Stimulated activated CD8-positive, alpha-beta memory T cell treated with anti-CD3 and anti-CD28 coated beads, Interleukin-7, amount 100 ng/mL, for 24 hours (primary cell): ENCODE measurements at places on chromosomes 16 and 17.
A peak's percentile ranks its signal among the peaks of the same experiment; 100 is the strongest.

DNA sequence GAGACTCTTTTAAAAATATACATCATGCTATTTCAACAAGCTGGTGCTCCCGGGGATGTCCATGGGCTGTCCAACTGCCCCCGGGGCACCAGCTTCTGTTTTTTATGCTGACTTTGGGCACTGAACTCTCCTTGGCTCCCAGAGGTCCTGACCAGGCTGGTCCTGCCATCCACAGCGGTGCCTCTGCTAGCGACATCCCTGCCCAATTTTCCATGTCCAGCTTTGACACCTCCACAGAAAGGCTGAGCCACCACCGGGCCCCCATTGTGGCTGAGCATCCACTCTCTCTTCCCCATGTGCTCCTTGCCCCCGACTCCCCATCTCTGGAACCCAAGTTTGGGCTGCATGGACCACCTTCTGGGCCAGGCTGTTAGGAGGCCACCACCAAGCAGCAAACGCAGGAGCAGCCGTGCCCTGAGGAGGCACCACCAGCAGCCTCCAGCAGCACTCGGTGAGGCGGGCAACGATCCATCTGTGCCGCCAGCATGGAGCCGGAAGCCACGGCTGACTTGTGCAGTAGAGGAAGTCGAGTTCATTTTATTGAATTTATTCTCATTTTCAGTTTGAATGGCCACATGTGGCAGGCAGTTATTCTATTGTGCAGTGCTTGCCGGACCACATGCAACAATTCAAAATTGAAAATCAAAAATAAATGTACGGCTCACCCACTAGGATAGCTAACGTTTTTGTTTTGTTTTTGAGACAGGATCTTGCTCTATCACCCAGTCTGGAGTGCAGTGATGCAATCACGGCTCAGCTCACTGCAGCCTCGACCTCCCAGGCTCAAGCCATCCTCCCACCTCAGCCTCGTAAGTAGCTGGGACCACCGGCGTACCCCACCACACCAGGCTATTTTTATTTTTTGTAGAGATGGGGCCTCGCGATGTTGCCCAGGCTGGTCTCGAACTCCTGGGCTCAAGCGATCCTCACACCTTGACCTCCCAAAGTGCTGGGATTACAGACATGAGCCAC, 2.8 kb upstream of the MEAK7 start:
- DNase-seq: no peak

DNA sequence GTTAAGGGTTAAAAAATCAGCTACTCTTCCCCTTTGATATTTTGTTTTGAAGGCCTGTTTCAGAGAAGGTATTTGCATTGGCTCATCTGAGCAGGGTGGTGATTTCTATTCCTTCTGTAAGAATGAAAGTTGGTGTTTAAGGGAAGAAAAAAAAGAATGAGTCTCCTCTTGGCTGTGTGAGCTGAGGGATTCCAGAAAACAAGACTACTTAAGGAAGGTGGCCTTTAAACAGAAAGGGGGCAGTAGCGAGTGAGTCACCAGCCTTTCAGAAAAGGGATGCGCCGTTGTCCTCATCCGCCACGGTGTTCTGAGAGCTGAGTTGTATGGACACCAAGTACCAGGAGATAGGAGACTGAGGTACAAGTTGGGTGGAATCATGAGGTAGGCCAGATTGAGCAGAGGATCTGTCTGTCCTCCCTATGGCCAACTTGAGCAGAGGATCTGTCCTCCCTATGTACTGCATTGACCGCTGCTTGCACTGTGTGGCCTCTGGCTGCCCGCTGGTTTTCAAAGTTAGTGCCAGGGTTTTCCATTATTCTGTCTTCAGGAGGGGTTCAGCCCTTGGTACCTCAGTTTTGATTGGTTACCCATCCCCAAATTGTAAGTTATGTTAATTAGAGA, 8.2 kb downstream of the PRKCA start:
- no peak for DNase-seq

DNA sequence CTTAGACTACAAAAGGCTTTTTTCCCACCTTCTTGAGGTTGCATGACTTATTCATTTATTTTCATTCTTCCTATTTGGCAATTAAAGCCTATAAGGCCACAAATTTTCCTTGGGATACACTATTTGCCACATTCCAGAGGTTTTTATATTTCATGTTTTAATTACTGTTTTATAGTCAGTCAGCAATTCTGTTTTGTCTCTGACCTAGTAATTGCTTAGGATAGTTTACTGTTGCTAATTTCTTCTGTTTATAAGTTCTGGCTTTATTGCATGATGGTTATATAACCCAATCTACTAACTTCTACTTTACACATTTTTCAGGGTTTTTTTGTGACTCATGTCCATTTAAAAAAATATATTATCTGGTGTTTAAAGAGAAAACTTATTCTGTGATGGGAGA, 2.5 kb downstream of the ZNF23 start:
- no peak for DNase-seq

DNA sequence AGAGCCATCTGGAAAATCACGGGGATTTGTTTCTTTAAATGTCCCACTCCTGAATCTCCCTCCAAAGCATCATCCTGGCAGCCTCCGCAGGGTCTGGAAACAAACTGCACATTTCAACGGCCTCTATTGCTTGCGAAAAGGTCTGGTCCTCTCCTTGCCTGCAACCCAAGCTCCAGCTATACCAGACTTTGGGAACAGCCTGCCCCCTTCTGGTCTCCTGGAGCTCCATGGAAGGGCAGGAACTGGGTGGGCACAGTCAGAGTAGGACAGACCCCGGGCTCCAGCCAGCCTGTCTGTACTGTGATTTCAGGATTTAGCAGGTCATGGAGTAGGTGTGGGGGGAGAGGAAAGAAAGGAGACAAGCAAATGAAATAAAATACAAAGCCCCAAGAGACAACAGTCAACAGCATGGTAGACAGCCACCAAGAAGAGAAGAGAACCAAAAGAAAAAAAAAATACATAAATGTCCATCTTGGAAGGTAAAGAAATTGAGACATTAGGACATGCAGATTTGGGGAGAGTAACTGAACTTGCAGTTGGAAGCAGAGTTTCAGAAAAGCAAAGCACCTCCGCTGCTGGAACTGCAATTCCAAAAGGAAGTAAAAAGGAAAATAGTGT, 2.7 kb downstream of the XYLT1 start:
- no peak for DNase-seq

- DNase-seq: peak; percentile 53
Observed at GRCh38 chr16:15434425-15435215, at the start of gene BMERB1. BMERB1 (plus strand) TSS chr16:15434588; CDS start chr16:15434654, 66 bp downstream.

DNA sequence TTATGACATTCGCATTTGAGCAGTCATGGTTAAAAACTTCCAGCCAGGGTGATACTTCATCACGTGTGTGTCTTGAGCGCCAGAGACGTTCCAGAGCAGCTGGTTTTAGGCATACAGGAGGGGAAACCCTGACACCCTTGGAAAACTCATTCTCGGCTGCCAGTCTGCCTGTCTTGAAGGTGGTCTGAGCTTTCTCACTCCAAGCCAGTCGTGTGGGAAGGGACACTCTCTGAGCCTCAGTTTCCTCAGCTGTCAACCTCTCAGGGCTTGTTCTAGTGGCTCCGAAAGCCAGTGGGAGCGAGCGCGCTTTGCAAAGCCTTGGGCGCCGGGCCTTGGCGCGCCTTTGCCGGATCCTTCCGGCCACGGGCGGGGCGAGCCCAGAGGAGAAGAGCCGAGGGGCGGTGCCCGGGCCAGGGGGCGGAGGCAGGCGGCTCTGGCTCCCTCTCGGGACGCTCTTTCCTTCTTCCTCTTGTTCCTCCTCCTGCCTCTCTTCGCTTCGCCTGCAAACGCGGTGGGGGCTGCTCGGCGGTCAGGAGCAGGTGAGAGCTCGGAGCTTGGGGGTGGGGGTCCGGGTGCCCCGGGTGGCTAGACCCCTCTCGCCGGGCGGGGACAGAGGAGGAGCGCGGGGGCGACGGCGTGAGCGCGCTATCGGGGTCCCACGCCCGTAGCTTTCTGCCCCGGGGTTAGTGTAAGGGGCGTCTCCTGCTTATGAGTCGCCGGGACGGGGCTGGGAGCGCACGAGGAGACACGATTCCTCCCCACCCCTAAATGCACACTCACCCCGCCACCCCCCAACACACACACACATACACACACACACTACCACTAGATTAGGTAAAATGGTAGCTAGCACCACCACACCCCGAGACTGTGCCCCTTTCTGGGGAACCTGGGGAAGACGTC, at the start of gene LDAF1:
LDAF1 (plus strand) TSS at position 467 of the 903 bp plus-strand sequence. CDS start 2,509 bp downstream, outside the sequence.
- peak; percentile 58 for DNase-seq

GRCh38 chr16:77288222-77288621, 89.0 kb downstream of the SYCE1L start:
- no peak for DNase-seq

GRCh38 chr17:81871387-81872230, 472 bp upstream of the ARHGDIA start:
- peak; percentile 93 for DNase-seq
